Stimulated activated CD4-positive, alpha-beta T cell treated with anti-CD3 and anti-CD28 coated beads, Interleukin-4, amount 100 ng/mL, for 48 hours (primary cell): ENCODE measurements at places on chromosomes 6 and 20.

DNA sequence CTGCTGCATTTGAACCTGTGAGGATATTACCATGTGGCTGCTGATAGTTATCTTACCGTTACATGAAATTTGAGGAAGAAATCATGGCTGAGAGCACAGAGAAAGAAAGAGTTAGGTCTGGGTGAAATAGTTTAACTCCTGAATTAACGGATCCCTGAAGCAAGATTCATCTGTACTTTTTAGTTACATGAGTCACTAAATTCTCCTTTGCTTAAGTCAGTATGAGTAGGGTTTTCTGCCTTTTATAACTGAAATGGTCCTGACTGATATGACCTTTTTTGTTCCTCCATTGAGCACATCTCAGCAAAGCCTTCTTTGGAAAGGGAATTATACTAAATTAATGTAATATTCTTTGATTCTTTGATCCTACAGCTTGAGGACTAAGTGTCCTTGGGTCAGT, 333.3 kb upstream of the ZFP64 start:
- DNase-seq: no peak

DNA sequence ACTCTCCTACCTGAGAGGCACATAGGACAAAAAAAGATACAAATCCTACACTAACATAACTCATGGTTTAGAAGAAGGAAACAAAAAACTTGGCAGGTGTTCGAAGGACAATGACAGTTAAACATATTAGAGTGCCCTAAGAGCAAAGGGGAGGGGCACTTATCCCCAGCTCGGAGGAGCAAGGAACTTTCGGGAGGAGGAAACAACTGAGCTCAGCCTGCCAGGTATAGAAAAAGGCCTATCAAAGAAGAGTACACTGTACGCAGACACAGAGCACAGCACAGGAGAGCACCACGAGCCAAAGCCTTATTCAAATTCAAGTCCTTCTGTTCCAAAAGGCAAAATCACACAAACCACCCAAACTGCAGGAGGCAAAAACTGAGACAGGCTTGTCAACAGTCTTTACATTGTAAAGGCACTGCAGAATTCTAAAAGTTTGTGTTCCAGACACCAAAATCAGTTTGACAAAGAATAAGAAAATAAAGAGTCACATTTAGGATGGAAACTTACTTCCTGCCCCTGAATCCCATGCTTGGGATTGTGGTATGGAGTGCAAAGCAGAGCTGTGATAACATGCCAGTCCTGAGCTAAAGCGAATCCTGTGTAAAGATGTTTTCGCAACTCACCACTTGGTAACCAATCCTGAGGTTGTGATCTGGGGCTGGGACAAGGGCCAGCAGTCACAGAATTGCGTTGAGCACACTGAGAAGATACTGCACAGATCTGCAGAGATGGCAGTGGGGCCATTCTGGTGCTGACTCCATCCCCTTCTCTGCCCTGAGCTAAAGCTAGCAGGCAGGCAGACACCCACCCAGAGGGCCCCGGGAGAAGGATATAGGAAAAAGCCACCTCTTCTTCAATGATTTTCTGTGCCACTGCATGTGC, 108.6 kb downstream of the CHD6 start:
- DNase-seq: no peak

DNA sequence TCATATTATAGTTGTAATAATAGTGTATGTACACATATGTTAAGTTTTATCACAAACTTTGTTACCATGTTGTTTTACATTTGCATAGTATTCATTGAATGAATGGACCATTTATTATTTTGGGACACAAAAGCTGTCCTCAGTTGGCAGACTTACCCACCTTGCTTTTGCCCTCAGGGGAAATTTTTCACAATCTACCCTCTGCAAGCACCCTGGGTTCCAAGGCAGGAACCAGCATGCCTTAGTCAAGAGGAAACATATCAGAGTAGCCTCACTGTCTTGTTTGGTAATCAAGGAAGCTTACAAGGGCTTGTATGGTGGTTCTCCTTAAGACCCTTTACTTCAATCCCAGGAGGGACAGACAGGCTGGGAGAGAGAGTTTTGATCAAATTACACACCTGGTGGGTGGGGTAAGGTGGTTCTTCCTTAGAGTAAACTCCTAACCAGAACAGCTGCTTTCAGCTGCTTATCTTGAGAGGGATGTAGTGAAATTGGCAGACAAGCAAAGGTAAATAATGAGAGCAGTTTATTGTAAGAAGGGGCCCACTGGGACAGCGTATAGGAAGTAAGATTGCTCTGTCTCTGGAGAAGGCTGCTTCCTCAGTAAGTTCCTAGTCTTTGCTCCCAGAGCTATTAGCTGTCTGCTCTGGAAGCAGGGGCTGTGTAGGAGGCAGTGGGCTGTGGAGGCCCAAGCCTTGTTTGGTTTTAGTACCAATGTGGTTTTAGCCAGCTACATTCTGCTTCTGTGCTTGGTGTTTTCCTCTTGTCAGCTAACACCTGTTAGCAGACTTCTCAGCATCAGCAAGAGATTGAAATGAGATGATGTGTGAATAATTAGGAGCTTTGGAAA, 31.1 kb downstream of the BRPF3 start:
- no peak for DNase-seq

GRCh38 chr6:43491750-43492661, 14.6 kb downstream of the TJAP1 start:
- DNase-seq: no peak

GRCh38 chr6:10112871-10113549, 301.9 kb downstream of the TFAP2A start:
- no peak for DNase-seq

DNA sequence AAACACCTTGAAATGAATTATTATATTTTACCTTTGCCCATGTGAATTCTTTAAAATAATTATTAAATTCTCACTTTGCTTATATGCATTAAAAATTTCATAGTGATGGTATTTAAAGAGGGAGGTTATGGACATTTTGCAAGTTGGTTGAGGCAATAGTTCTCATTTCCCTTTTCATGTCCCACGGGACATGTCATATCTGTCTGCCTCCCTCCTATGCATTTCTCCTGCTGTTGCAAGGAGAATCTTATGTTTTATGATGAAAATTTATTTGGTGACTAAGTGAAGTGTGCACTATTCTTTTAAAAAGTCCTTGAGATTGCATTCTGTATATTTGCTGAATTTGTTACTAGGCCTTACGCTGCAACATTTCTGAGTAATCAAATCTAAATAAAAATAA, 67.2 kb downstream of the UTRN start:
- no peak for DNase-seq

GRCh38 chr6:65964261-65964660, 257.2 kb upstream of the EYS start:
- no peak for DNase-seq

DNA sequence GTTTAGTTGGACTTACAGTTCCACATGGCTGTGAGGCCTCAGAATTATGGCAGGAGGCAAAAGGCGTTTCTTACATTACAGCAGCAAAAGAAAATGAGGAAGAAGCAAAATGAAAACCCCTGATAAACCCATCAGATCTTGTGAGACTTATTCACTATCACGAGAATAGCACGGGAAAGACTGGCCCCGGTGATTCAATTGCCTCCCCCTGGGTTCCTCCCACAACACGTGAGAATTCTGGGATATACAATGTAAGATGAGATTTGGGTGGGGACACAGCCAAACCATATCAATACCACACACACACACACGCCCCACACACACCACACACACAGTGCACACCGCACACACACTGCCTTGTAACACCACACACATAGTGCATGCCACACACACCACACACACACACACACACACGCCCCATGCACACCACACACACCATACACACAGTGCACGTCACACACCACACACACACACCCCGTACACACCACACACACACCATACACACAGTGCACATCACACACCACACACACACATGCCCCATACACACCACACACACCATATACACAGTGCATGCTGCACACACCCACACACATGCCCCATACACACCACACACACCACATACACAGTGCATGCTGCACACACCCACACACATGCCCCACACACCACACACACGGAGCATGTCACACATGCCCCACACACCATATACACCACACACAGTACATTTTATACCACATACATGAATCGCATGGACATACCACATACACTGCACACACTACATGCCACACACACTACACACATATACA, 310.5 kb downstream of the TAF4 start:
- no peak for DNase-seq

DNA sequence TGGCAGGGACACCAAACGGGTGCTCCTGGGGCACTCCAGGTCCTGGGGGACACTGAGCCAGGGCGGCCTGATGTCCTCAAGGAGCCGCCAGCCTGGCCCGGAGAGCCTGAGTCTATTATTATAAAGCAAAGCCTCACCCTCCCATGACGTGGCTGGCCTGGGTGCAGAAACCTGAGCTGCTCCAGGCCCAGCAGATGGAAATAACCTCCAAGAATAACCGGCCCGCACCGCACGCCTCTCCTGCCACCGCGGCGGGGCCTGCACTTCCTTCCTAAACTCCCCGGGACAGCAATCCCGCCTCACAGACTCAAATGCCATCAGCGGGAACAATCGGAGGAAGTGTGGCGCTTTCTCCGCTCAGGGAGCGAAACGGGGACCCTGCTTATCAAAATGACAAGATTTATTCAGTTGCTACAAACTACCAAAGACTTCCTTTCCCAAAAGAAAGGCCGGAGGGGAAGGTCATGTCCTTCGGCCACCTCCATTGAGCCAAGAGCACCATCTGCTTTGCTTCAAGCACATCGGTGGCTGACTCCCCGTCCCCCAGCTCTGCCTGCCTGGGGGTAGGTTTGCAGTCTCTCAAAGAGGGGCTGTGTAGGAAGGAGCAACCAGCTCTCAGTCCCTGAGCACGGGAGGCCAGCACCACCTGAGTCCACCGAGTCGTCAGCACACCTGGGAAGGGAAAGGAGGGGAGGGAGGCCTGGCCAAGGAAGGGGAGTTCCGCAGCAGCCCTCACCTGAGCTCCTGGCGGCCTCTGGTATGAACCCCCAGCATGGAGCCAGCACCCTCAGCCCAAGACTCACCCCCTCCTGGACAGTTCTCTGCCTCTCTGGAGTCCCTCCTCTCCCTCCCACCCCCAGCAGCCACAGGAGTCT, 78.6 kb upstream of the QKI start:
- DNase-seq: no peak

GRCh38 chr20:20859510-20859909, 147.1 kb upstream of the RALGAPA2 start:
- no peak for DNase-seq

- DNase-seq: no peak
Observed at GRCh38 chr20:58889798-58890517, 37.4 kb downstream of the GNAS start.

- no peak for DNase-seq
Observed at GRCh38 chr6:760982-761955, 68.3 kb upstream of the EXOC2 start.

- DNase-seq: no peak
Observed at GRCh38 chr6:35620706-35621105, 68.0 kb downstream of the FKBP5 start.

GRCh38 chr6:14633479-14633878, 515.9 kb downstream of the CD83 start:
- no peak for DNase-seq

- DNase-seq: no peak
Observed at GRCh38 chr6:133965817-133966360, 12.9 kb downstream of the TBPL1 start.

DNA sequence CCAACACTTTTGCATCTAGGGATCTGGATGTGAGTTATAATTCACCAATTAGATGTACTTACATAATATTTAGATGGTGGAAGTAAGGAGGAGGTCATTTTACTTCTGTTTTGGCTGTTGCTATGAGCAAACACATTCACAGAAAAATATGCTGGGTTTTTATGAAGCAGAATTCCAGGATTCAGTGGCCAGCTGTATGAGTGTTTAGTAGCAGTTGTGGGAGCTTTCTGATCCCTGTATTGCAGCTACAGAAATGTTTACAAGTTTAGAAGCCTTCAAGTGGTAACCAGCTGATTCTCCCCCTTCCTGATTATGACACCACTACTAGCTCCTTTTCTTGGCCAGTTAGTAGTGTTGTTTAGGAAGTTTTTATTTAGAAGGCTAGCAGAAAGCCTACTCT, 177.0 kb downstream of the TENT5A start:
- DNase-seq: no peak

GRCh38 chr20:18813483-18813882, at the start of gene SCP2D1:
SCP2D1 (plus strand) TSS chr20:18813783; CDS start chr20:18813816, 33 bp downstream.
- no peak for DNase-seq

DNA sequence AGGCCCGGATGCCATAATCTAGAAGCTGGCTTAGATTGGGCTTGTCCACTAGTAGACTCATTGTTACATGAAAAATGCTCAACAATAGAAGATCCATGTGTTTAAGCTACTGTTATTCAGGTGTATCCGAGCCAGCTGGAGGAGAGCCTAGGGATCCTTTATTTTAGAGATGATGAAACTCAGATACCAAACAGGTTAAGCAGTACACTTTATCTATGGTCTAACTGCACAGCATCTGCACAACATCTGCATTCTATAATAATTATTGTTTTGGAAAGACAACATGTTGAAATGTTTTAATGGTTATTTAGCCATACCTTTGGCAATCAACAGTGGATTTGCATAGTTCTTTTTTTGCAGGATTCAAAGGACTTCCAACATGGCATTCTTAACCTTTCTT, 134.1 kb downstream of the RFPL4B start:
- DNase-seq: no peak

DNA sequence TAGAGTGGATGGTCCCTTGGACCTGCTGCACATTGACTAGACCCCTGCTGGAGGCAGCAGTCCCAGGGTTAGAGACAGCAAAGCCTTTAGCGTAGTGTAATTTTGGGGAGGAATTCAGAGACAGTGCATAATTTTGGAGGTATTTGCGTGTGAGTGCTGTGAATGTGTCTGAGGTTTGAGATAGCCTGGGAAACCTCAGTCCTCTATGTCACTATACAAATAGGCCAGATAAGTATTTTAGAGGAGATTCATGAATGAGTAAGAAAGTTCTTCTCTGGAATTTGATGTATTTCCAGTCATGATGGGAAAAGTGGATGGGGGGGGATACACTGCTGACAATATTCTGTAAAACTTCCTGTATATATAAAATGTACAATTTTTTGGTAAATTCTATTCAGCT, 25.8 kb upstream of the MTRF1L start:
- no peak for DNase-seq

- DNase-seq: no peak
Observed at GRCh38 chr6:75893058-75893775, 144.2 kb downstream of the MYO6 start.
